ENCODE measurements at places on chromosomes 4 and X. TPM values are rescaled to one million over a fixed set of nuclear protein-coding genes. Genes with fewer than 3 reads are reported as not detected.

OTUD6A gene
- total RNA-seq: not detected

SPANXA2 gene
- total RNA-seq: not detected

SMIM10L2A gene
- 0.38 TPM for total RNA-seq

GRCh38 chr4:145929415-145930178 is 9.0 kb downstream of the ZNF827 start:
- no peak overlapping the region for H3K27ac ChIP-seq
- no peaks in the 10 kb centered on the region for H3K27me3 ChIP-seq
- DNase-seq: no peak
- peaks cover 55% of the 10 kb centered on the region for H3K4me1 ChIP-seq
- no peak overlapping the region for H3K4me3 ChIP-seq
- H3K36me3 ChIP-seq: peaks cover 53% of the 10 kb centered on the region

DNA sequence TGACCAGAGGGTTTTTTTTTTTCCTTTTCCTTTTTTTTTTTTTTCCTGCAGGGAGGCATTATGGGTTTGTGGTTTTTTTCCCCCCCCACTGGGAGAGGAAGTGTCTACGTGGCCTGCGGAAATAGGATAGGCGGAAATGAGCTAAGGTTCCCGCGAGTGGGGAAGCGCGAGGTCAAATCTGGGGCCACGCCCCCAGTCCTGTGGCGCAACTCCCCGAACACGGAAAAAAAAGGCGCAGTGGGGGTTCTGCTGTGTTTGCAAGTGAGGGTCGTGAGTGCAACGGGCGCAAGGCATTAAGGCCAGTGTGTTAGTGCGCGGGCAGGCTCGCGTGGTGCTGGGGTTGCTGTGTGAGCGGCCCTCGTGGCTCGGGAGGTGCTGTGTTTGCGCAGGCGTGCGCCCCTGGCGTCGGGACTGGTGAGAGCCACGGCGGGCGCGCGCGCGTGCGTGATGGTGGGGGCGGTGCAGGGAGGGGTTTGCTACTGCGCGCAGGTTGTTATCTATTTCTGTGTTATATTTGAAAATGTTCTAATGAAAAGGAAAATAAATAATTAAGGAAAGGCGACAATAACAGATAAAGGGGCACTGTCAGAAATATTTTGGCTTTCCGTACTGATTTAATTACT is 685 bp upstream of the MORF4L2 start:
- peaks cover 20% of the 10 kb centered on the region for H3K36me3 ChIP-seq
- no peak overlapping the region for H3K4me3 ChIP-seq
- H3K27ac ChIP-seq: no peak overlapping the region
- no peaks in the 10 kb centered on the region for H3K27me3 ChIP-seq
- peaks cover 6% of the 10 kb centered on the region for H3K4me1 ChIP-seq
- DNase-seq: peak; percentile 84

- DNase-seq: no peak
- H3K36me3 ChIP-seq: peaks cover 2% of the 10 kb centered on the region
- H3K27ac ChIP-seq: no peak overlapping the region
- H3K4me3 ChIP-seq: no peak overlapping the region
- H3K27me3 ChIP-seq: no peaks in the 10 kb centered on the region
Observed at GRCh38 chrX:24232796-24233195, 81.1 kb downstream of the SUPT20HL2 start.

GRCh38 chrX:119189115-119189514 is 47.0 kb upstream of the PGRMC1 start:
- no peaks in the 10 kb centered on the region for H3K27me3 ChIP-seq
- no peaks in the 10 kb centered on the region for H3K4me1 ChIP-seq
- no peak overlapping the region for H3K27ac ChIP-seq
- no peak overlapping the region for H3K4me3 ChIP-seq
- H3K36me3 ChIP-seq: no peaks in the 10 kb centered on the region

GRCh38 chr4:53713767-53714166 is 122.5 kb upstream of the LNX1 start:
- DNase-seq: no peak
- H3K27me3 ChIP-seq: peaks cover 16% of the 10 kb centered on the region
- no peaks in the 10 kb centered on the region for H3K4me1 ChIP-seq
- no peak overlapping the region for H3K4me3 ChIP-seq
- H3K36me3 ChIP-seq: no peaks in the 10 kb centered on the region
- H3K27ac ChIP-seq: no peak overlapping the region

GRCh38 chrX:114582698-114583395 is 1.0 kb upstream of the HTR2C start:
- no peak overlapping the region for H3K27ac ChIP-seq
- H3K36me3 ChIP-seq: no peaks in the 10 kb centered on the region
- H3K4me3 ChIP-seq: no peak overlapping the region
- DNase-seq: no peak

DNA sequence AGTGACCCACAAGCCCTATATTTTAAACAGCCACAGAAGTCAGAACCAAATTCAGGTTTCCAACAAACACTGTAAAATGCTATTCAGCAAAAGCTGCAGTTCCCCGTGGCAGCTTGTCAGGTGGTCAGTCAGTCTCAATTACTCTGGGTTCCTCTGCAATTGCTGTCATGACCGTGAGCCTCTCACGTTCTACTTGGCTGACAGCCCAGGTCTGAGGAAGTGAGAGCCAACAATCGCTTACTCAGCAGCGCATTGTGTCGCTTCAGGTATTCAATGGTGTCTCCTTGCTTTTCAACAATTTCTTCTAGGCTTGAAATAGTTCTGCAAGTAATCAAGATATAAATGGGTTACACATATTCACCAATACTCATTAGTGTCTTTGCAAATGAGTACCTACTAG is 25.8 kb downstream of the TRIM75 start:
- peaks cover 10% of the 10 kb centered on the region for H3K36me3 ChIP-seq
- DNase-seq: no peak
- no peaks in the 10 kb centered on the region for H3K27me3 ChIP-seq
- H3K27ac ChIP-seq: no peak overlapping the region
